Retina (tissue), 1 donor: ENCODE measurements at places on chromosomes 5 and 9.
A peak's percentile ranks its signal among the peaks of the same experiment; 100 is the strongest.

GRCh38 chr5:93924628-93925027 is 183.2 kb upstream of the POU5F2 start:
- DNase-seq, result no peak

- DNase-seq, result no peak
Measured at GRCh38 chr9:86449246-86449645, 95.0 kb upstream of the TUT7 start.

DNA sequence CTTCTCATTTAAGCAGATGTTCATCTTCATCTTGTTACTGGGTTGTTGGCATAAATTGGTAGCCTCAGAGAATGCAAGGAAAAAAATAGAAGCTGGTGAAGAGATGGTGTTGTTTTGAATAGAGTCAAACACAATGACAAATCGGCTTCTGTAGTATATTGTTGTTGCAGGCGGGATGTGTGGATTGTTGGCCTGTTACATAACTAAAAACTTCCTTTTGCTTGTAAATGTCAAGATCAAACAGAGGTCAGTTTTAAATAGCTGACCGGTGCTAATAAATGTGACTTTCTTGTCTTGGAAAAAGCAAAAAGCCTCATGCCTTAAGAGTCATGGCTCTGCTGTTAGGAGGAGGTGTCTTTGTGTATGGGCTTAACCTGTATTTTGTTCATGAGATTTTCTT is 59.2 kb downstream of the CCDC192 start:
- DNase-seq, result no peak

DNA sequence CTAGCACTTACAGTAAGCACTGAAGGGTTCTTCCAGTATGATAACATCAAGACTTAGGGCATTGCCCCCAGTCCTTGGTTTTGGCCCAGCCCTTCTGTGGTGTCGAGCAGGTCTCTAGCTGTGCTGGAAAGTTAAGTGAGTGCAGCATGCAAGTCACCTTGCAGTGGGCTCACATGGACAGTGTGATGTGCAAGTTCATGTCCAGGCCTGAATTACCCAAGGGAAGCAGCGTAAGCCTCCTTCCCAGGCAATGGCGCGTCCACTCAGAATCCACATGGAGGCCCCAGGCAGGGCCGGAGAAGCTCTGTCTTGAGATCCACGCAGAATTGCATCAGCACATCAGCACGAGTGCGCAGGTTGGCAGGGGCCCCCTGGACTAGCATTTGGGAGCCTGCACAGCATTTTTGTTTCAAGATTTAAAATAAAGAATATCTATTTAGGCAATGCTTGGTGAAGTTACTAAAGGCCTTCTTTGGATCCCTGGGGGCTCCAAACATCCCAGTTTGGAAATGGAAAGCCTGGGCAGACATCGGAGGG is 108.4 kb upstream of the ALDH1B1 start:
- DNase-seq, result no peak

- DNase-seq, result no peak
Measured at GRCh38 chr5:41193456-41194205, 19.7 kb downstream of the C6 start.

GRCh38 chr5:6158974-6159831 is 219.1 kb downstream of the MED10 start:
- DNase-seq, result no peak

DNA sequence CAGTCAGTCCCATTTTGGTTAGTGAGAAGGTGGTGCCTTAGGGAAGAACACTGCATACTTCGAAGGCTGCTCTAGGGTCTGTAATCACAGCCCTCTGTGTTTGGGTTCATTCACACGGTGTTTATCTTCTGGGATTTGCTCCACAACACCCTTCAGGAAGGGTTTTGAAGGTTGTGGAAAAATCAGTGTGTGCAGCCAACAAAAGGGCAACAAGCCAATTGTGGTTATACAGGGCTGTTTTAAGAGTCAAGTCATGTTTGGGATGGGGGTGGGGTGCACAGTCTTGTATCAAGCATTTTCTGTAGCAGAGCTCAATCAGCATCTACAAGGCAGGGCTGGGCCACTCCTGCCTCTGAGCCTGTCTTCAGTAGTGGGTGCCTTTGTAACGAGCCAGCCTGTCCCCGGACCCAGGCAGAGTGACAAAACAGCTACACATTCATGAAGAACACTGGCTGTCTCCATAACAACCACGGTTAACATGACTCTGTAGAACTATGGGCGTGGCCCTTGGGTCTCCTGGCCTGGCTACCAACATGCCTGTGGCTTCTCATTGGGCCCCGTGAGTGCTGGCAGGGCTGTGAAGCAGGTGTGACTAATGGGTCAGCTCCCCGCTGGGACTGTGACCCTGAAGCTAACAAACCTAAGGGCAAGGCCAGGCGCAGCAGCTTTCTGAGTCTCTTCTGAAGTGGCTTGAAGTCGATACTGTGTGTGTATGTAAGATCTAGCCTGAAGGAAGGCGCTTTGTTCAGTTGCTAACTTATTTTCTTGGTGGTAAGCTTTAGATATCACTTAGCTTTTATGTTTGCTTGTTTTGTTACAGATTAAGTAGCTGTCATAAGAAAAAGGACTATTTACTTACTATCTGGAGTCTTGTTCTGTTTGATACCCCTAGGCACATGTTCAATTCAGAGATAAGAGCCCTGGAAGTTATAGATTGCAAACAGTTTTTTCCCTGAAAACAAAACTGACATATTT is 27.9 kb upstream of the GOLM1 start:
- peak; percentile 84 for DNase-seq

- peak; percentile 51 for DNase-seq
Measured at GRCh38 chr5:58072300-58072965, 387.5 kb downstream of the PLK2 start.

- DNase-seq, result no peak
Measured at GRCh38 chr9:78297672-78297961, 692 bp downstream of the PSAT1 start.

- DNase-seq, result no peak
Measured at GRCh38 chr5:180472269-180472668, 21.9 kb upstream of the CNOT6 start.

DNA sequence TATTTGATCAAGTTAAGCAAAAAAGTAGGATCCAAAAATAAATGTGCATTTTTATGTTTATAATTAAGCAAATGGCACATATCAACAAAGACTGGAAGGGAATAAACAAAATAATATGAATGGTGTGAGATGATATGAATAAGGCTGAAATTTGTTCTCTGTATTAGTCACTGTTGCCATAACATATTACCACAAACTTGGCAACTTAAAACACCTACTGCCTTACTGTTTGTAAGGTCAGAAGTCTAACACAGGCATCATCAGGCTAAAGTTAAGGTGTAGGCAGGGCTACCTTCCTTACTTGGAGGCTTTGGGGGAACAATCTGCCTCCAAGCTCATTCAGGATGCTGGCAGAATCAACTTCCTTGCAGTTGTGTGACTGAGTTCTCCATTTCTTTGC is 19.3 kb downstream of the PGGT1B start:
- no peak for DNase-seq
